ENCODE measurements at places on chromosomes 12 and 14.

DNA sequence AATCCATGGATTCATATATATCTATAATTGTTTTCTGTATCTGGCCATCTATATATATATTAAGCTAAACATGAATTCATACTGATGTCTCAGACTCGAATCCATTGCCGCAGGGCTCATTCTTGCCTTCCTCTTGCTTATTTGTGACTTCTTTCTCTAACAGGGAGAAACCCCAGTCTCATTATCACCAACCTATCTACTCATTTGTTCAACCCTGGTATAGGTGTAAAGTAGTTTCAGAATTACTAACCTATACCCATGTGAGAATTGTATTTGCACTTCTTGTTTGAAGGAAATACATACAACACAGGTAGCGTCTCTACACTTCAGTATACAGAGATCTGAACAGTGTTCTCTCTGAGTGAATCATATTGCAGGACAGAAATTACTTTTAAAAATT, 77.7 kb downstream of the PTPN11 start:
- no peak for DNase-seq

- peak; percentile 55 for DNase-seq
These were observed 6.0 kb upstream of the NUDT14 start for GRCh38 chr14:105187116-105187515.

DNA sequence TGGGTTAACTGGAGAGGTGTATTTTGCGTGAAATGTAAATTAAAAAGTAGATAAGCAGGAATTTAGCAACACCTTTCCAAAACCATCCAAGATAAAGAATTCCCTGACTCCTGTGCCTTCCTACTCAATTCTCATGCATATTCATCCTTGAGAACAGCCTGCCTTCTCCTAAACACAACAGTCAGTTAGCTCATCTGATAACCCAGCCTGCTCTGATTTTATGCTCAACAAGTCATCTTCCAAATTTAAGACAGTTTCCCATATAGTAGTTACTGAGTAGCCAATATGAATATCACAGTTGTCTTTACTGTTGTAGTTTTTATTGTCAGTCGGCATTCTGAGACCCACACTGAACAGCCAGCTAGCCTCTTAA, 27.1 kb downstream of the CPNE8 start:
- no peak for DNase-seq

GRCh38 chr12:132596016-132596415, 14.4 kb downstream of the LRCOL1 start:
- DNase-seq = no peak

DNA sequence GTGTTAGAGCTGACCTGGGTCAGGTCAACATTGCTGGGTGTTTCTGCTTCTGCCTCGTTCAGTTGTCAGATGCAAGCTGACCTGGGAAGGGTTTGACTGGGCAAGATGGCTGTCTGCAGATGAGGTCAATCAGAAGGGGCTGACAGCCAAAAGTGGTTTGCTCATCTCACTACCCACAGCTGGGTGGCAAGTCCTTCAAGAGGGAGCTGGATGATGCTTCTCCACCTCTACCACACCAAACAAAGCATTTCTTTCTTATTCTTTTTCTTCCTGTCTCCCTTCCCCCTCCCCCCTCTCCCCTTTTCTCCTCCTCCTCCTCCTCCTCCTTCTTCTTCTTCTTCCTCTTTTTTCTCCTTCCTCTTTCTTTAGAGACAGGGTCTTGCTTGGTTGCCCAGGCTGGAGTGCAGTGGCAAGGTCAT, 268.2 kb upstream of the PLEKHG7 start:
- no peak for DNase-seq

GRCh38 chr12:47112679-47113078, 32.9 kb upstream of the AMIGO2 start:
- no peak for DNase-seq

- no peak for DNase-seq
These were observed 3.8 kb downstream of the MLH3 start for GRCh38 chr14:75047506-75047905.

- DNase-seq = no peak
These were observed 56.4 kb downstream of the KDM5A start for GRCh38 chr12:332581-333205.

DNA sequence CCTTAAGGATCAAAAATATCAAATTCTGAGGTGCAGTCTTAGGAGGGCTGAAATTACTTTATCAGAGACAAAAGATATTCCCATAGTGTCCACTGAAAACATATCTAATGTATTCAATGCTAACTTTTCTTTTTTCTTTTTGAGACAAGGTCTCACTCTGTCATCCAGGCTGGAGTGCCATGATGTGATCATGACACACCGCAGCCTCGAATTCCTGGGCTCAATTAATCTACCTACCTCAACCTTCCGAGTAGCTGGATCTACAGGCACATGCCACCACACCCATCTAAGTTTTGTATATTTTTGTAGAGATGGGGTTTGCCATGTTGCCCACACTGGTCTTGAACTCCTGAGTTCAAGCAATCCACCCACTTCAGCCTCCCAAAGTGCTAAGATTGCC, 68.3 kb downstream of the ZC3H14 start:
- no peak for DNase-seq

DNA sequence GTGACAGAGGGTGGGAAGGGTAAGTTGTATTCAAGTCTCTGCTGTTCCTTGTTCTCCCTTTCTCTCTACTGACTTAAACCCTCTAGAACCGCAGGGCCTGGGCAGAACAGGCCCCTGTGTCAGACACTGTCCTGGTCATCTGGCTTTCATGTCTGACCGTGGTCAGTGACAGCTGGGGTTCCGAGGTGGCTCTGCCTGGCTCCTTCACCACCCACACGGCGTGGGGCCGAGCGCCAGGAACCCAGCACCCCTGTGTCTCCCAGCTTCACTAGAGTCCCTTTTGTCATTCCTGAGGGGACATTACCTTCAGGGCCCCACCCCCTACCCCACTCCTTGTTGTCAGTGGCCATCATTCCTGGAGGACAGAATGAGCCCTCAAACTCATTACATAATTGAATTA, 168.9 kb downstream of the ADGRD1 start:
- no peak for DNase-seq

DNA sequence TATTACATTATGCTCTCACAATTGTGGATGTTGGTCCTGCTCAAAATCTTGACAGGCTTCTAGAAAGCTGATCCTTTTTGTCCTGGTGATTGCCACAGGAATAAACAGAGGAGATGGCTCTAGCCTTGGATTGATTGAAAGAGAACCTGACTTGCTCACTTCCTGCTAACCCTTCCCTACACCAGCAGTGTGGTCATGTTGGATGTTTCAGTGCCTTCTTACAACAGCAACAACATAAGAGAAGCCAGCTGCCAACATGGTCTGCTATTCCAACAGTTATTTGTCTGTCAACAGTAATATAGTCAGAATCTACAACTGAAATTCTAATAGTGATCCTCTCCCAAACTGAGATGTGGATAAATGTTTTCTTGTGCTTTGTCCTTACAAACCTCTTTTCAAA, 311.6 kb upstream of the DIO2 start:
- DNase-seq = peak; percentile 30

DNA sequence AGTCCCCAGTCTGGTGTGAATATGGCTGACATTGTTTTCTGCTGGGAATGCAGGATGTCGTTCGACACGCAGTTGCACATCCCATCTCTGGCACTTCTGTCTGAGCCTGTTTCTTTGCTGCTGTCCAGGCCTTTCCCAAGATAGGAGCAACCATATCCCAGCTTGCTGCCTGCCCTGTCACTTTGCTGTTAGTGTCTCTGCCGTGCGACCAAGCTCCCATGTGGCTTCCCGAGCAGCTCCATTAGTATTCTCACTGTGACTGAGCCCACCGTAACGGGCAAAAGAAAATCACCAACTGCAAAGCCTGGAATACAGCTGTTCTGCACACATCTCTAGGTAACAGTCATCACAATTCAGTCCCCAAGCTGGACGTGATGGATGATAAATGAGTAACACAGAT, 66.0 kb upstream of the CPSF6 start:
- peak; percentile 13 for DNase-seq

DNA sequence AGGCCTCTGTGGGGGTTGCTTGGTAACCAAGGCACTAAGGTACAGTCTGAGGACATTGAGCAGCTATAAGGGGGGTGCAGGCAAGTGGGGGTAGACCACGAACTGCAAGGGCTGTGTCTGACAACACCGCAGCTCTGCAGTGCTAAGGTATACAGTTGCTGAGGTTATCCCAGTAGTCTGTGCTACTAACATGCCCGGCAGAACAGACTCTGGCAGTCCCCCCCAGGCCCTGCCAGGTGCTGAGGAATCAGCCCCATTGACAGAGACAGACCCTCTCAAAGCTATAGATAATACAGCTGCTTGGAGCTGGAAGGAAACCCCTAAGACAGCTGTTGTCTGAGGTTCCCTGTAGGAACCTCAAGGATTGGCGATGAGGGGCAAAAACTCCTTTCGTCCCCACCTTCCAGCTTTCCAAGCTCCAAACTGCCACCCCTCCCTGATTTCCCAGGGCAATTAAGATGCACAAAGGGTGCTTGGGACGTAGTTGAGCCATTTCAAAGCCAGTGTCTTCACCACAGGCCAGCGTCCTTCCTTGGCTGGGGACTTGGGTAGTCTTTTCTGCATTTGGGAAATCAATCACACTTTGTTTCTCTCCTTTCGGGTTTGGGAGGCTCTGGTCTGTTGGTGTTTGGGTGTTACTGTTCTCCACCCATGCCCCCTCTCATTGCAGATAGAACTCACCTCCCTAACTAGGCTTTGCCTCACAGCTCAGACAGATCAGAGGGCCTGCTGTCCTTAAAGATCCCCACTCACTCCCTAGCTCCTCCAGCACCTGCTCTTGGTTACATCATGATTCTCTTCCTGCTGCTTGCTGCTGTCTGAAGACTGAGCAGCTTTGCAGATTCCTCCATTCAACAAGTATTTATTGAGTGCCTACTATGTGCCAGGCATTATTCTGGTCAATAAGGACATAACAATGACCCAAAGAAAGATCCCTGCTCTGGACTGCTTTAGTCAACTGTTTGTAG, 2.0 kb upstream of the MYH7 start:
- DNase-seq = no peak

- no peak for DNase-seq
These were observed 1320.9 kb upstream of the FLRT2 start for GRCh38 chr14:84209031-84209430.

DNA sequence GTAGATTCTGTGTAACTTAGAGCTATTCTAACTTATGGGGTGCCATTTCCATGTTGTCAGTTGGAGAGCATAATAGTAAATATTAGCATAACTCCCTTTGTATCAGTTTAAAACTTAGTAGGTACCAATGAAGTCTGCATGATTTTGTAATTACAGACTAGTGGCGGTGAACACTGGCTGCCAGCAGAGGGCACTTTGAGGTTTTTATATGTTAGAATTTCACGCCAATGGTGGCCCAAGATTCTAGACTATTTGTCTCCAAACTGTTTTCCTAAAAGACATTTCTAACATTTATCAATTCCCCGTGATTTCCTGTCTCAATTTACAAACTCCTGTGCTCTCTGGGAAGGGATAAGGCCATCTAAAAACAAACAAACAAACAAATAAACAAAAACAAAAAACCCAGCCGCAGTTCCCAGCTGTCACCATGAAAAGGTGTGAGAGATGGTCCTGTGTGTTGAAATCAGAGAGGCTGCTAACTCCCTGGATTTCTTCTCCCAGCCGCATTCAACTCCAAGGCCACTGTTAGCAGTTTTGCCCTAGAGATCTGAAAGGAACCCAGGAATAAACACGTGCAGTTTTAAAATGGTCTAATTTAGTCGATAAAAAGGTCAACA, 57.6 kb downstream of the BRMS1L start:
- peak; percentile 39 for DNase-seq

DNA sequence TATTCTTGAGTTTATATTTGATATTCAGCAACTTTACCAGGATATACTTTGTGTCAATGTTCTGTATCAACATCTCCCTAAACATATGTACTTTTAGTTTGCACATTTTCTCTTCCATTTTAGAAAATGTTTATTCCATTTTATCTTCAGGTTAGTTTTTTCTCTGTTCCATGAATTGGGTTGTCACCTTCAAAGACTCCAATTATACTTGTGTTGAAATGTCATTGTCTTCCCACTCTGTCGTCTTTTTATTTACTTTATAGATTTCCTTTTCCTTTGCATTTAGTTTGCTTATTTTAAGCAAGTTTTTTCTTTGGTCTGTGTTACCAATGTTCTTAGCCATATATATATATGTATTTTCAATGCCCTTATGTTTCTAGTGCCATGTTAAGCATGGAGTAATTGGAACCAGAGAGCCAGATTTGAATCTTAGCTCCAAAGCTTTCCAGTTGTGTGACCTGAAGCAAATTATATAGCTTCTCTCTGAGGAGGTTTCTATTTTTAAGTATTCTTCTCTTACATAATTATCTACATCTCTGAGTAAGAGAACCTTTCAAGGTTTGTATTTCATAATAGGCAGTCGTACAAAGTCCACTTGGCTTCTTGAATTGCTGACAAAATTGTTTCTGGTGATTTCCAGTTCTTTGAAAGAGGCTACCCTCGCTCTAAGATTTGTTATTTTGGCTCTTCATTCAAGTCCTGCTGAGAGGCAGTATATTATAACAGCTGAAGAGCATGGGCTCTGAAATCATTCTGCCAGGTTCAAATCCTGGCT, 85.8 kb upstream of the DYRK2 start:
- DNase-seq = no peak

DNA sequence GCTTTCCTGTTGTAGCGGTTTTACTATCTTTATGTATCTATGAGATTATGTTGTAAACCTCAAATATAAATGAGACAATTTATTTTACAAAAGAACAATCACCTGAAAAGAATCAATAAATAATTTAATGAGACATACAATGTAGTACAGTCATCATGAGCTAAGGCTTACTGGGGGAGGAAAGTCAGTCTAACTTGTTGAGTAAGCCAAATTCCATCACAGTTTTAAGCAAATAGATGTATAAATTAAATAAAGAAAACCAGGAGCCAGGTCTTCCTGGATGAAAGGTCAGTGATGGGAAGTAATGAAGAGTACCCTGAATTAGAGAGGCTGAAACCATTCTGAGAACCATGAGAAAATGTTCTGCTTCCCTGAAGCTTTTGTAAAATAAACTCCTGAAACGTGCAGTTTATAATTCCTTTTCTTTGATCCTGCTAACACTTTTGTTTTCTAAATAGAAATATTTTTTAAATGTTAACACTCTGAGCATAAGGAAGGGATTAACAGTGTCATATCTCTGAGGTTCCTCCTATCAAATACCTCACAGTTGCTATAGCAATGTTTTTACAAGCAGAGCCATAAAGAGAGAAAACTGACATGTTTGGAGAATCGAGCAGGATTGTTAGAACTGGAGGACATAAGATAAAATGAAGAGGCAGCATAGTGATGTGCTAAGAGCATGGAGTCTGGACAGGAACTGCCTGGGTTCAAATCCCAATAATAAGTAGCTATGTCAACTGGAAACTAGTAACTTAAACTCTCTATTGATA, 444.9 kb upstream of the FOXG1 start:
- no peak for DNase-seq

DNA sequence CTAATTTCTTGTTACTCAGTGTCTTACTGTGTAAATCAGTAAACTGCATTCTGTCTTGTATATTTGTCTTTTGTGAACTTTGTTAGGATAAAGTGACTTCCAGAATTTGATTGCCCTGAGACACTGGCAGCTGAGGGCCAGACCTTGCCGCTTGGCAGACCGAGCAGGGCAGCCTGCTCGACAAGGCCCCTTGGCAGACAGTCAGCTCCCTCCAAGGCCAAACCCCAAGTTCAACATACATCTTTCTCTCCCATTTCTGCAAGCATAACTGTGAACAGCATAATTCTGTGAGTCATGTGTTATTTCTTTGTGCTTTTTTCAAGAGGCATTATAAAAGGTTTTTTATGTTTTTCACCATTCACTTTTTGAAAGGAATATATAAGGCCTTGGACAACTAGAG, 39.2 kb upstream of the BMAL2 start:
- no peak for DNase-seq

- DNase-seq = no peak
These were observed 70.9 kb downstream of the STXBP6 start for GRCh38 chr14:24978862-24979724.

GRCh38 chr14:48341069-48341468, 665.7 kb upstream of the MDGA2 start:
- DNase-seq = no peak

Data from NCI-H1417 (cell line).